Aorta (tissue), 5 donors: ENCODE measurements at places on chromosomes 4 and X. TPM values are rescaled to one million over a fixed set of nuclear protein-coding genes. Genes with fewer than 3 reads are reported as not detected.

Gene HGFAC
- 0.18 TPM for total RNA-seq

Gene LRCH2
- total RNA-seq: 10.9 TPM

Gene GPR143
- 0.45 TPM for total RNA-seq

Gene PLXNB3
- total RNA-seq: 18.7 TPM

Gene MAGEB1
- not detected for total RNA-seq

Gene PDE6B
- 1.9 TPM for total RNA-seq

Gene NDST4
- not detected for total RNA-seq

GRCh38 chr4:98778206-98778605 lies 119.8 kb upstream of the TSPAN5 start:
- DNase-seq: no peak

- no peak for DNase-seq
Measured at GRCh38 chr4:176383273-176384077, 63.7 kb downstream of the SPCS3 start.

- no peak for DNase-seq
Measured at GRCh38 chrX:3994315-3994714, 280.9 kb upstream of the PRKX start.

DNA sequence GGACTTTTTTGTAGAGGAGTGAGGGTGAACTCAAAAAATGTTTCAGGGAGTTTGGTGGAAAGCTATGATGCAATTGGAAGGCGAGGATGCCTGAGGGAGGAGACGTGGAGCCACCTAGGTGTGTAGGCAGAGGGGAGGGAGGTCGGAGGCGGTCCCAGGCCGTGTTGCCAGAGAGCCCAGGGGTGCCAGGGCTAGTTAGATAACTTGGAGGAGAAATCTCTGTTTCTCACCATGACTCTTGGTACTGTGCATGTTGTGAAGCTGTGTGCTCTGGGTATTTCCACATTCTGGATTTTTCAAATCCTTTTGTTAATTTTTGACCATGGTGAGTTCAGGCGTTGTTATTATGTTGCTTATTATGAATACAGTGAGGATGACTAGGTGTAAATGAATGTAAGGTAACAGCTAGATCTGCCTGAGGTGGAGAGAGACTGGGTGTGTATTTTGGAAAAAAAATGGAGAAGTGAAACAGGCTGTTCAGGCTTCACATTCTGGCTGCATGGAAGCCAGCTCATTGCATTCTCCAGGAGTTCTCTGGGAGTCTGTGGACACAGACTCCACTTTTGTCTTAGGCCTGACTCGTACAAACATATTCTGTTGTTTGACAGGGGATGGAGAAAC lies 4.5 kb downstream of the RAB9A start:
- DNase-seq: no peak

GRCh38 chr4:2810388-2810787 lies 17.5 kb downstream of the SH3BP2 start:
- DNase-seq: no peak

- DNase-seq: no peak
Measured at GRCh38 chrX:111854556-111855490, 21.2 kb upstream of the TRPC5OS start.

GRCh38 chr4:3365326-3365725 lies 72.5 kb downstream of the RGS12 start:
- DNase-seq: no peak

DNA sequence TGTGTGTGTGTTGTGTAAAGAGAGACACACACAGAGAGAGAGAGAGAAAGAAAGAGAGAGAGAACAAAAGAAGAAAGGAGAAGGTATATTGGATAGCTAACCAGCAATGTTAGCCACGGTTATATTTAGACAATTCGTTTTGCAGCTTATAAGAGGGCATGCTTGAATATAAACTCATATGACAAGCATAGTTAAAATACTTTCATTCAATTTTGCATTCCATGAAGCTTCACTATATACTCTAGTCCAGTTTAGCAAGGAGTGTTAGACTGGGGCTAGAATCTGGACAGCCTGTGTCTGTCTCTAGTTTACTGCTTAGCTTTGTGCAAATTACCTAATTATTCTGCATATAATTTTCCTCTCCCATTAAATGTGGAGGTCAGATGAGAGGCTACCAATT lies 525.9 kb upstream of the ZFP42 start:
- DNase-seq: no peak

DNA sequence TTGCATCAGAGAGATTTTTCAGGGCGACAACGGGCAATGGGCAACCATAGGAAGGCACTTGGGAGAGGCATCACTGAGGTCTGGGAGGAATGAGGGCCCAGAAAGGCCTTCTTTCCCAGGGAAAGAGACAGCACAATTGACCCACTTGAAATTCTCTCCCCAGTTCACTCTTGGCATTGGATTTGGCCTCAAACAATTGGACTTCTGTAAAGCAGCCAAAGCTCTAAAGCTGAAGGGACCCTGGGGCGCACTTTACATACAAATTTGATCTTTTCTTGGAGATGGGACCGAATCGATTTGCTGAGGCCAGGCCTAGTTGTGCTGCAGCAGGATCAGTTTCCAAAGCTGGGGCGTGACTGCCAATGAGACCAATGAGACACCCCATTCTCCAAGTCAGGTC lies 3.2 kb downstream of the ARHGAP36 start:
- DNase-seq: no peak

DNA sequence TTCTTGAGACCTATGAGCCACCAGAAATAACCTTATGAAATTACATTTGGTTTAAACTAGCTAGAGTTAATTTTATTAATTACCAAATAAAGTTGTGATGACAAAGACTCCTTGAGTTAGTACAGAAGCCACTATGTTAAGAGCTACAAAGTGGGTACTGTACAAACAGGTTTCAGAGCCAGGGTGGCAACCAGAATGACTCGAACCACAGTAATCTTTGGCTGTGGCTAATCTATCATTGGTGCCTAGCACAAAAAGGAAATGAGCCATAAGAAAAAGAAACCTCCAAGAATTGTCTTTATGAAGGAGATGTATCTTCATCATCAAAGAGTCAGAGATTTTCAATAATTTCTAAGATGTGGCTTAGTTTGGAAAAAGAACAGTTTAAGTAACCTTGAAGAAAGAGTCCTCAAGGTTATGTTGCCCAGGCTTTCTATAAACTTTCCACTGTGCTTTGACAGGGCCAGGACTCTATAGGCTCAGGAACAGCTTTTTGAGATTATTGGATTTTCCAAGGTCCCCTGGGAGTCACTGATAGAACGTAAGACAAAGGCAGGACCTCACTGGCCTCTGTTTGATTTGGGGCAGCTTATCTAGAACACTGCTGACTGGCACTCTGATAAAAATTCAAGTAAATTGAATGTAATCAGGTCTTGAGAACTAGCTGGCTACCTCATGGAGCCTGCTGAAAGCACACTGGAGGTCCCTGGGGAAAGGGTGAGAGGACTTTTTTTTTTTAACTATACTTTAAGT lies 777.7 kb downstream of the STIM2 start:
- DNase-seq: no peak

DNA sequence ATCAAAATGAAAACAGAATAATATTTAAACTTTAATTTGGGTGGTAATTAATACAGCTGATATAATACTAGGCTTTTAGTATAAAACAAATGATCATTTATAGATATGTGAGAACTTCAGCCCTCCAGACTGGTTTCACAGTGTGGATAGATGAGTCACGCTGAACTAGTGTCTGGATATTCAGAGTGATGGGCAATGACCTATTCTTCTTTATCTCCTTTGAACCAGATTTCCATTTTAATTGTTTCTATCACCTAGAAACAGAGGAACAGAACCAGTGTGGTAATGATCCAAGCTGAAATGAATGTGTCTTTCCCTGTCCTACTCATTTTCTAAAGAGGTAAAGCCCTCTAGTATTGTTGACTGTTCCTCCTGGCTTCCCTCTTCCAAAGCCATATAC lies 155.2 kb upstream of the GK2 start:
- DNase-seq: no peak

GRCh38 chr4:175953960-175954521 lies 111.6 kb upstream of the WDR17 start:
- DNase-seq: no peak

DNA sequence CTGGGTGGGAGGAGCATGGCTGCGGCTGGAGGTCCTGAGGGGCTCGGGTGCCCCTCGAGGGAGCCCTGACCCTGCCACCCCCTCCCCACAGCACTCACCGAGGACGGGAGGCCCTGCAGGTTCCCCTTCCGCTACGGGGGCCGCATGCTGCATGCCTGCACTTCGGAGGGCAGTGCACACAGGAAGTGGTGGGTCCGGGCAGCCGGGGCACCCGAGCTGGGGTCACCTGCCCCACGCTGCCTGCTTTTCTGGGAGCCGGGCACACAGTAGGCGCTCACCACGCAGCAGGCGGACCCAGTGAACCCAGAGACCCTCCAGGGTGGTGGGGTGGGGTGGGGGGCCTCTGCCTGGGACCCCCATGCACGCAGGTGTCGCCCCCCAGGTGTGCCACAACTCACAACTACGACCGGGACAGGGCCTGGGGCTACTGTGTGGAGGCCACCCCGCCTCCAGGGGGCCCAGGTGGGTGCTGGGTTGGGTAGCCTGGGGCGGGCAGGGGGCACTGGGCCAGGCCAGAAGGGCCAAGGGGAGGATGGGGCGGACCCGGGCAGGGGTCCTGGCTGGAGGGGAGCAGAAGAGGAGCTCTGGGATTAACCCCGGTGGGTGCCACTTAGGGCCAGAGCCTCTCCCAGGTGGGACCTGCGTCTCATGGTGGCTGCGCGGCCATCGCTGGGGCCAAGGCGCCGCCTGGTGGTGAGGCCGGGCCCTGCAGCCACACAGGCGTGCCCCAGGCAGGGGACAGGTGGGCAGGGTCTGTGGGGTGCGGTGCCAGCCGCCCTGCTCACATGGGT lies 1.4 kb downstream of the HGFAC start:
- DNase-seq: no peak

DNA sequence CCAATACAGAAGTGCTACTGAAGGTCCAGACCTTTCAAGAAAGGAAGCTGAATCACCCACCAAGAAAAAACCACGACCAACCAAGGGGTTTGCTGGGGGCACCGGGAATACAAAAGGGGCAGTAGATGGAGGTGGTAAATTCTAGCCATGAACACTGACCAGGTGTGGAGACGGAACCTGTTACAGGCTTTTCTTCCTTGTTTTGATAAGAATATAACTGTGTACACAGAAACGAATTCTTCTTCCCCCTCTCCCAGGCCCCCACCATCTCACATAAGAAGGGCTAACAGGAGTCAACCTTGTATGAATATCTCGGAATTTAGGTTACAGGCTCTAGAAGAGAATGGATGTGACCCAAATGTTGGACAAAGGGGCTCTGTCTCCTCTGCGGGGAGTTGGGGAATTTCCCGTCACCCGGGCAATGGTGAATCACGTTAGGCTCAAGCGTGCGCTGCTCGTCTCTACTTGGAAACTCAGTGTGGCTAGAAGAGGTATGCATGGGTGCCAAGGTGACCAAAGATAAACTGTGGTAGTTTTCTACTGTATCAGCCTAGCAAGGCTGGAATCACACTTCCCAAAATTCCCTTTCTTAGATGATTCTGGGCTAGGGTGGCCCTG lies 87.0 kb downstream of the AFAP1 start:
- no peak for DNase-seq

DNA sequence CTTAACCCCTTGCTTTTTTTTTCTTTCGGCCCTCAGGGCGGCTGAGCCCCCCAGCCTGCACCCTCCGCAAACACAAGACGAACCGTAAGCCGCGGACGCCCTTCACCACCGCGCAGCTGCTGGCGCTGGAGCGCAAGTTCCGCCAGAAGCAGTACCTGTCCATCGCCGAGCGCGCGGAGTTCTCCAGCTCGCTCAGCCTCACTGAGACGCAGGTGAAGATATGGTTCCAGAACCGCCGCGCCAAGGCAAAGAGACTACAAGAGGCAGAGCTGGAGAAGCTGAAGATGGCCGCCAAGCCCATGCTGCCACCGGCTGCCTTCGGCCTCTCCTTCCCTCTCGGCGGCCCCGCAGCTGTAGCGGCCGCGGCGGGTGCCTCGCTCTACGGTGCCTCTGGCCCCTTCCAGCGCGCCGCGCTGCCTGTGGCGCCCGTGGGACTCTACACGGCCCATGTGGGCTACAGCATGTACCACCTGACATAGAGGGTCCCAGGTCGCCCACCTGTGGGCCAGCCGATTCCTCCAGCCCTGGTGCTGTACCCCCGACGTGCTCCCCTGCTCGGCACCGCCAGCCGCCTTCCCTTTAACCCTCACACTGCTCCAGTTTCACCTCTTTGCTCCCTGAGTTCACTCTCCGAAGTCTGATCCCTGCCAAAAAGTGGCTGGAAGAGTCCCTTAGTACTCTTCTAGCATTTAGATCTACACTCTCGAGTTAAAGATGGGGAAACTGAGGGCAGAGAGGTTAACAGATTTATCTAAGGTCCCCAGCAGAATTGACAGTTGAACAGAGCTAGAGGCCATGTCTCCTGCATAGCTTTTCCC lies 3.4 kb downstream of the MSX1 start:
- no peak for DNase-seq

DNA sequence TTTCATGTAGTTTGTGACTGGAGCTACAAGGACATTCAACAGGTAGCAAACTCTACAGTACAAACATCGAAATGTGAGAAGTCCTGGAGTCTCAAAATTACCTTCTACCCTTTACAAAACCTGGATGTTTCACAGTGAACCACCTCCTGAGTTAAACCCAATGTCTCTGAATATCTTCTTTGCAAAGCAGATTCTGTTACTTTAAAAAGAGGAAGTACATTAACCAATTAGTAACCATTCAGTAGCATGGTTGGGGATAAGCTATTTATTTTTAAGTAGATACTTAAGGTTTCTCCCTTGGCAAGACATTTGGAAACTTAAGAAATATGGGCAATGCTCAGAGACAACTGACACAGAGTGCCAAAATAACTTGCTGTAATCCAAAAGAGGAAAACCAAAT lies 371.9 kb upstream of the NWD2 start:
- no peak for DNase-seq

DNA sequence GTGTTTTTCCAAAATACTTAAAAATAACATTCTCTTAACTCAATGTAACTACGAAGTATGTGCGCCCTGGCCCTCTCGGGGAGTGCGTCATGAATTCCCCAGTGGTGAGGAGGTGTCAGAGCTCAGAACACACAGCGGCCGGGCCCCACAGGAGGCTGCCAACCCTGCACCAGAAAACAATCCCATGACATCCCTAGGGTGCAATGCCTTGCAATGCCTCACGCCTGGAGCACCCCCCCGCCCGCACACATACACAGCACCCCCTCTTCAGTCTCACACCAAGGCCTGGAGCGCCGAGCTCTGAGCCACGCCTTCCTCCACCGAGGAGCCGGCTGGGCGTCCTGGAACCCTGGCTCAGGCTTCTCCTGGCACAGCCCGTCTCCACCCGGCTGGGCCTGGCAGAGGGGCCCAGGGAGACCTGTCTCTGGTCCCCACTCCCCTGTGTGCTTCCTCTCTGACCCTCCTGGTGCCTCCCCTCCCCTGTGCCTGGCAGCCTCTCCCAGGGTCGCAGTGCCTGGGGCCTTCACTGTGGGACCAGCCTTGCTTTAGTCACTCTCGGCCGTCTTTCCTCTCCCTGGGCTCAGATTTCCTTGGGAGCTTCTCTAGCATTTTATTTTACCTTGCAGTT lies 108.2 kb upstream of the ADRA2C start:
- peak; percentile 92 for DNase-seq

GRCh38 chrX:70128071-70128470 lies 5.2 kb upstream of the IGBP1 start:
- DNase-seq: no peak

GRCh38 chr4:4930677-4931076 lies 71.2 kb downstream of the MSX1 start:
- no peak for DNase-seq

- DNase-seq: no peak
Measured at GRCh38 chr4:26218677-26219605, 101.9 kb upstream of the RBPJ start.

- no peak for DNase-seq
Measured at GRCh38 chrX:20409991-20410390, 143.3 kb upstream of the RPS6KA3 start.
